ENCODE measurements at places on chromosomes 5 and 9. TPM values are rescaled to one million over a fixed set of nuclear protein-coding genes. Genes with fewer than 3 reads are reported as not detected.

The PAEP gene
- total RNA-seq, result not detected

The CCDC192 gene
- total RNA-seq, result not detected

The PALM2AKAP2 gene
- total RNA-seq, result 3.4 TPM

The SPINK6 gene
- 0.45 TPM for total RNA-seq

The ADAMTSL1 gene
- total RNA-seq, result 14.7 TPM

The CAMK2A gene
- total RNA-seq, result 0.05 TPM

The C5orf22 gene
- total RNA-seq, result 24.0 TPM

GRCh38 chr5:94888674-94889073 lies 270.2 kb downstream of the SLF1 start:
- no peaks in the 10 kb centered on the region for H3K36me3 ChIP-seq
- no peaks in the 10 kb centered on the region for H3K27me3 ChIP-seq

DNA sequence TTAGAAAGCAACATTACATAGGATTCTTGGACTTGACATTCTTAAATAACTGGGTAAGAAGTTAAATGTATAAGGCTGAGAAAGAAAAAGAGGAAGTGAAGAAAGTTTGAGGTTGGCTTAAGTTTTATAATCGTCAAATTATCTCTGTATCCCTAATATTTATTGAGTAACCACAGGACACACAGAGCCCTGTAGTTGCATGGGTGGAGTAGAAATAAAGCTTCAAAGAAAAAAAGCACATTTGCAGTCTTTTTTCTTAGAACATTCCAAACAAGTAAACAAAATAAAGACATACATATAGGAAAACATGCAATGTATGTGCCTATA lies 137.0 kb downstream of the CCDC192 start:
- H3K4me3 ChIP-seq, result no peak overlapping the region
- no peak for DNase-seq
- H3K27ac ChIP-seq, result no peak overlapping the region
- no peaks in the 10 kb centered on the region for H3K36me3 ChIP-seq
- no peaks in the 10 kb centered on the region for H3K27me3 ChIP-seq

- H3K36me3 ChIP-seq, result no peaks in the 10 kb centered on the region
- H3K27ac ChIP-seq, result peak overlapping the region; percentile 27
- H3K27me3 ChIP-seq, result no peaks in the 10 kb centered on the region
- H3K4me1 ChIP-seq, result peaks cover 47% of the 10 kb centered on the region
Measured at GRCh38 chr9:93463638-93464248, 10.4 kb upstream of the FAM120AOS start.

- no peak overlapping the region for H3K27ac ChIP-seq
- no peak for DNase-seq
- no peak overlapping the region for H3K4me3 ChIP-seq
- no peaks in the 10 kb centered on the region for H3K4me1 ChIP-seq
Measured at GRCh38 chr5:14107536-14107935, 35.6 kb upstream of the TRIO start.

GRCh38 chr9:2740616-2741015 lies 23.3 kb downstream of the KCNV2 start:
- H3K36me3 ChIP-seq, result no peaks in the 10 kb centered on the region
- no peak overlapping the region for H3K27ac ChIP-seq
- no peak for DNase-seq

- no peaks in the 10 kb centered on the region for H3K36me3 ChIP-seq
- no peaks in the 10 kb centered on the region for H3K4me1 ChIP-seq
- H3K4me3 ChIP-seq, result no peak overlapping the region
- H3K27ac ChIP-seq, result no peak overlapping the region
- no peaks in the 10 kb centered on the region for H3K27me3 ChIP-seq
Measured at GRCh38 chr5:137611794-137612435, 112.8 kb upstream of the SPOCK1 start.

- no peaks in the 10 kb centered on the region for H3K36me3 ChIP-seq
- no peaks in the 10 kb centered on the region for H3K27me3 ChIP-seq
- no peak overlapping the region for H3K27ac ChIP-seq
- H3K4me1 ChIP-seq, result no peaks in the 10 kb centered on the region
Measured at GRCh38 chr5:15807871-15808270, 307.9 kb downstream of the FBXL7 start.

All from colonic mucosa (tissue), 4 donors.